ENCODE measurements at places on chromosomes 5 and 9.

DNA sequence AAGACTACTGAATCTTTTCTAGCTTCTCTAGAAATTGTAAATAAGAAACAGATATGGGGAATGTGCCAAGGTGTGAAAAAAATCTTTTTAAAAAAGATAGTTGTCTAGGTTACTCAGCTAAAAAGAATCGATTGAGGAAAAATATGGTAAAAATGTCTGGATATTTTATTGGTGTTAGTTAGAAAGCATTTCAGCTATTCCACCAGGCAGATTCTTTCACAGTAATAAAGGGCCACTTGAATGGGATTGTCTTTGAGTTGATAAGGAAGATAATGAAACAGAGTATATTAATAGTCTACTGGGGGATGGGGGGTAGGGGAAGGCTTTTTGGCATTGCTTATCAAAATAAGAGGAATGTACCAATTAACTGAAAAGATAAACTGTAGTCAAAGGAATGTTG, 51.9 kb downstream of the SLIT3 start:
- no peak for DNase-seq

GRCh38 chr5:72314571-72315172, 5.4 kb downstream of the MRPS27 start:
- no peak for DNase-seq

- DNase-seq: no peak
Observed at GRCh38 chr5:169695025-169695625, 58.0 kb downstream of the DOCK2 start.

DNA sequence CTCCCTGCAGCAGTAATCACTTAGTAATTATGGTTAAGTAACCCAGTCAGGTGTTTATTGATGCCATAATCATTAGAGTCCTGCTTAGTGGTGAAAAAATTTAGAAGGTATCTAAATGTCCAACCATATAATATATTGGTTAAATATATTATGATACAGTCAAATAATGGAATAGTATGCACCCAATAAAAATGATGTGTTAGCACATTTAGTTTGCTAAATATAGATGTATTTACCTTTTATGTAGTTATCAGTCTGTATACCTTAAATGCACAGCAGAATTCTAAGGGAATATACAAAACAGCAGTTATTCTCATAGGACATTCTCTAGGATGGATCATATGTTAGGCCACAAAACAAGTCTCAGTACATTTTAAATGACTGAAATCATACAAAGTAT, 90.4 kb downstream of the PRKACG start:
- DNase-seq: no peak

- DNase-seq: no peak
Observed at GRCh38 chr5:42492974-42493373, 69.7 kb downstream of the GHR start.

DNA sequence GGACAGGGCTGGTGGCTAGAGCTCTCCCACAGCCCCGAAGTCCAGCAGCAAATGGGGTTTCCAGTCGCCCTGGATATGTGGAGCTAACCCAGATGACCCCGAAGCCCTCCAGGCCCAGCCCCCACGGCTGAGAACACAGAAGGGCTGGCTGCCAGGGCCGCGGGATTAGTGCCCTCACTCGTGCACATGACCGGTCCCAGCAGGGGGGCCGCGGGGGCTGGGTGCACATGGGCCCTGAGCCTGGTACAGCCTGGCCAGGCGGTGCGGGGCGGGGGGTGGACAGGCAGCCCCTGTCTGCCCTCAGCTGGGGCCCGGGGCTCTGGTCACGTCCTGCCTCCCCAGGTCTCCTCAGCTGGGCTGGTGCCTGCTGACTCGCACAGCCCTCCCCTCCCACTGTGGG, 5.9 kb downstream of the SSNA1 start:
- DNase-seq: no peak

GRCh38 chr9:72539824-72540347, 18.5 kb downstream of the TMC1 start:
- DNase-seq: no peak

DNA sequence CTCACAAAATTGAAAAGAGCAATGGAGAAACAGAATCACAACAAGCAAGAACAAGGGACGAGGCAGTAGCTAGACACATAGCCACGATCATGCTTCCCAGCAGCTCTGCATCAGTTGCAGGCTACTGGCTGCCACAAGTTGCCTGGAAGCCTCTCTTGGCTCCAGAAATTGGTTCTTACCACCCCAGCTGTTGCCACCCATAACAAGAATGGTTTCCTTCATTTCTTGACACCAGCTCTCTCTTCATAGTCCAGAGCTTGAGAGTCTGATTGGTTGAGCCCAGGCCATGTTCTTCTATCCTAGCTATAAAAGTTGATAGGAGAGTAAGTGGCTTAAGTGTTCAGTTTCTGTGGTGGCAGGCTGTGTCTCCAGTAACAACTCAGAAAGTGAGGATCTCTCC, 210.7 kb upstream of the ANKRD55 start:
- no peak for DNase-seq

DNA sequence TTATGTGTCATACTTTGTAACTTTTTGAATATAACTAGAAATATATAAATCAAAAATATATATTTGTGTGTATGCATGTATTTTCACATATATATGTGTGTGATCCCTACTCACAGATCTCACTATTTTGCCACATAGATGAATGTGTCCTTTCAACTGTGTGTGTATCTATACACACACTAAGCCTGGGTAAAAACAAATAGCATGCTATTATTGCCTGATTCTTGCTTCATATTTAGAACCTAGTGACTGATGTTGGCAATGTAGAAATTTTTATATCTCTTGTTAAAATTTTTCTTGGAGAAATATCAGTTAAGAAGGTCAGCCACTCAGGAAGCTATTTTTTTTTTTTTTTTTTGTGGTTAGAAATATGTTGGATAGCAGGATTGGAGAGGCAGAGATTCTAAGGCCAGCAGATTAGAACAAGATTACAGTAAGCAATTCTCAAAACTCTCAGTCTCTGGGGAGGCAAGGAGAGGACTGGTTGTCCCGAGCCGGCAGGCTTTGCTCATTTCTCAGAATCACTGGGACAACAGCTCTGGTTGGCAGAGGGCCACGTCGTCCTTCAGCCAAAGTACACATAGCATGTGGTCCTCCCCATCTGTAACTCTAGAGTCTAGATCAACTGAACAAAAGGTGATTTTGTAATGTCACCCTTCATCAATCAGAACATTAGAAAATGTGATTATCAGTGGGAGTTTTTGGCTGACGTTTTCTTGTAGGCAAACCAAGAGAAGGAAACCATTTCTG, 19.7 kb downstream of the C6 start:
- DNase-seq: no peak

GRCh38 chr5:167296661-167297060, 994.8 kb upstream of the WWC1 start:
- no peak for DNase-seq

- no peak for DNase-seq
Observed at GRCh38 chr9:108168236-108168850, 678.8 kb upstream of the KLF4 start.
